Muscle of arm (tissue), 14 donors: ENCODE measurements at places on chromosomes 12 and 14.
A peak's percentile ranks its signal among the peaks of the same experiment; 100 is the strongest.

DNA sequence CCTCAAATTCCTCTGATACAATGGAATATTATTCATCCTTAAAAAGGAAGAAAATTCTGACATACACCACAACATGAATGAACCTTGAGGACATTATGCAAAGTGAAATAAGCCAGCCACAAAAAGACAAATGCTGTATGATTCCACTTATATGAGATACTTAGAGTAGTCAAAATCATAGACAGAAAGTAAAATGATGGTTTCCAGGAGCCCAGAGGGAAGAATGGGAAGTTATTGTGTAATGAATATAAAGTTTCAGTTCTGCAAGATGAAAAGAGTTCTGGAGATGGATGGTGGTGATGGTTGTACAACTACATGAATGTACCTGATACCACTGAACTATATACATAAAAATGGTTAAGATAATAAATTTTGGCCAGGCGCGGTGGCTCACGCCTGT is 18.3 kb downstream of the VWF start:
- DNase-seq: no peak

DNA sequence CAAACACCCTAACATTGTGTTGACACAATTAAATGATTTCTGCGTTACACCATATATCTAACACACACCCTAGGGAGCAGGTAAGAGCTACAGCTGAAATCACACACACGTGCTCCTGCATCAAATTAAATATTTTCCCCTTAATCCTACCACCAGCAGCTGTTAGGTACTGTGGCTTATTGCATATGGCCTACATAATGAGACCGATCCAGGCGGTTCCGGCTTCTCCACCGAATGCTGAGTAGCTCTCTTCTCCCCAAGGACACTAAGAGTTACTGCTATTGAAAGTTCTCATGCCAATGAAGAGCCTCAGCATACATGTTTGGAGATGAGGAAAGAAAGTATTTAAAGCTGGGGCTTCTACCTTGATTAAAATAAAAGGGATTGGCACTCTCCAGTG is 472.2 kb upstream of the STXBP6 start:
- no peak for DNase-seq

- no peak for DNase-seq
Measured at GRCh38 chr12:27851311-27851710, 71.3 kb upstream of the MANSC4 start.

- no peak for DNase-seq
Measured at GRCh38 chr14:28782301-28782700, 15.7 kb downstream of the FOXG1 start.

GRCh38 chr12:18270958-18271460 is 9.7 kb downstream of the PIK3C2G start:
- no peak for DNase-seq

DNA sequence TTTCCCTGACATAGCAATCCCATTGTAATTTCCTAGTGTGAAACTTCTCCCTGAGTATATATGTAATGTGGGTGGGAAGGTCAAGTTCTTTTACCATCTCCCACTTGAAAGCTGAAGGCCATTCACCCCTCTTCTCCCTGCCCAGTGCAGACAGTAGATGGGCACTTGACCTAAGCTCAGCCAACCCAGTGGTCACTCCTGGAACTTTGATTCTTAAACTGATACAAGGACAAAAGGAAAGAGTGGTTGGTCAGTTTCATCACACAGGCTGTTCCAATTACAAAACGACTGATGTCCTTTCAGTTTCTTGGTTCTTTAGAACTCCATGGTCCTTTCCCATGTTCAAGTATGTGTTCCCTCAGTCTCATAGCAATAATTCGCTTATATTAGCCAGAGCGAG is 8.4 kb upstream of the APOLD1 start:
- no peak for DNase-seq

DNA sequence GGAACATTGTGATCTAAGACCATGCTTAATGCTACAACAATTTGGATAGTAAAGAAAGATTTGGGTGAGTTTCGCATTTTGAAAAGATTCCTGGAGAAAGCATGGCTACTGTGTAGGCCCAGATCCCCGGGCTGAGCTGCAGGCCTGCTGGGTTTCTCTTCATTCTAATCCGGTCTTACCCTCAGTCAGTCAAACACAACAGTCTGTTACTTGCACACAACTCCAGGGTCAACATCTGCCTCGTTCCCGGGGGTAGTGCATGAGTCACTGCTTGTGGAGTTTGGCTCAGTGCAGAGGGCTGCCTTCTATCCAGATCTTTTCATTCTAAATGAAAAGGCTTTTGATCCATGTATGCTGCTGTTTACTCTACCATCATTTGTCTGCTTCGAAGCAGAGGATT is 60.4 kb upstream of the SEL1L start:
- DNase-seq: no peak

- peak; percentile 69 for DNase-seq
Measured at GRCh38 chr12:105084251-105085250, at the start of gene ALDH1L2. Gene ALDH1L2 (minus strand): TSS chr12:105084458. CDS start chr12:105084436, 22 bp downstream.

- peak; percentile 39 for DNase-seq
Measured at GRCh38 chr12:104720339-104721038, 237.6 kb downstream of the SLC41A2 start.

DNA sequence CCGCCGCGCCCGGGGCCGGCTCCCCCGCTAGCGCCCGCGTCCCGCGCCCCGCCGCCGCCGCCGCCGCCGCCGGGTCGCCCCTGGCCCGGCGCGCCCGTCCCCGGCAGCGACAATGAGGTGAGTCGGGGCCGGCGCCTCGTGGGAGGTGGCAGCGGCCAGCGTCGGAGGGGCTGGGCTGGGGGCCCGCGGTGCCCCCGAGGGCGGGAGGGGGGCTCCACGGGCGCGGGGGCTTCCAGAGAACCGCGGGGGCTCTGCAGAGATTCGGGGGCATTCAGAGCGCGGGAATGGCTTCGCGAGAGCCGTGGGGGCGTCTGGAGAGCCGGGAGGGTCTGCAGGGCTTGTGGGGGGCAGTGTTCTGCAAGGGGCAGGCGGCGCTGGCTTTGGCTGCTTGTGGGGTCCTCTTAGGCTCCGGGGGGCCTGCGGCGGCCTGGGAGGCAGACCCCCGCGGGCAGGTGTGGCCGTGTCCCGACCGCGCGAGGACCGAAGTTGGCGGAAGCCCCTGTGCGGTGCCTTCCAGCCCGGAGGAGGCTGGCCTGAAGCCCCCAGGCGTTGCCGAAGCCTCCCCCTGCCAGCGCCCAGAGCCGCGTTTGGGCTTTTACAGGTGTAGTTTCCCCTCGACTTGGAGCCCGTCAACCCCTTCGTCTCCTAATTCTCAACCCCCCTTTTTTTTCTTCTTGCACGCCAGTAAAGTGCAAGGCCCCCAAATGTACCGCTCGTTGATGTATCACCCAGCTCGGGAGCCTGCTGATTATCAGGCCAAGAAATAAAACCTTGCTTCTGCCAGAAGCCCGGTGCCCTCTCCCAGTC is 93.1 kb upstream of the EVL start:
- DNase-seq: no peak

DNA sequence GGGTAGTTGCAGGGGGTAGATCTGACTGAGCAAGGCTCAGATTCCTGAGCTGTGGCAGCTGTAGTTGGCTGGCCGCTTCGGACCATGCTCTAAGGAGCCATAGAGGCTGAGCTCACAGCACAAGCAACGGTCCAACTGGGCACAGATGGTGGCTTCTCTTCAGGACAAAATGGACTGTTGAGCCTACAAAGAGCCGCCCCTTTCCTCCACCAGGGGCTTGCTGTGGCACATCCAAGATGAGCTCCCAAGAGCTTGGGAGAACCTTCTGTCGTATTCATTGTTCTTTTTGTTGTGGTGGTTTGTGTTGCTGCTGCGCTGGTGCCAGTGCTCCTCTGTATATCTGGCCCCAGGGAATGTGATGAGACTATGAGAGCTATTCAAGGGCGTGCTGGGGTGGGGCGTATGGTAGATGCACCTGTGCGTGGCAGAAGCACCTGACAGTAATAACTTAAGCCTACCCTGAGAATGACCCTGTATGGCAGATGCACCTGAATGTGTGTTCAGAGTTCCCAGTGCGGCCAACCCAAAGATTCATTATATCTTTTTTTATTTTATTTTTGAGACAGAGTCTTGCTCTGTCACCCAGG is 17.8 kb upstream of the LGALS3 start:
- DNase-seq: no peak

- DNase-seq: no peak
Measured at GRCh38 chr14:23171222-23171975, 12.1 kb downstream of the SLC7A8 start.

DNA sequence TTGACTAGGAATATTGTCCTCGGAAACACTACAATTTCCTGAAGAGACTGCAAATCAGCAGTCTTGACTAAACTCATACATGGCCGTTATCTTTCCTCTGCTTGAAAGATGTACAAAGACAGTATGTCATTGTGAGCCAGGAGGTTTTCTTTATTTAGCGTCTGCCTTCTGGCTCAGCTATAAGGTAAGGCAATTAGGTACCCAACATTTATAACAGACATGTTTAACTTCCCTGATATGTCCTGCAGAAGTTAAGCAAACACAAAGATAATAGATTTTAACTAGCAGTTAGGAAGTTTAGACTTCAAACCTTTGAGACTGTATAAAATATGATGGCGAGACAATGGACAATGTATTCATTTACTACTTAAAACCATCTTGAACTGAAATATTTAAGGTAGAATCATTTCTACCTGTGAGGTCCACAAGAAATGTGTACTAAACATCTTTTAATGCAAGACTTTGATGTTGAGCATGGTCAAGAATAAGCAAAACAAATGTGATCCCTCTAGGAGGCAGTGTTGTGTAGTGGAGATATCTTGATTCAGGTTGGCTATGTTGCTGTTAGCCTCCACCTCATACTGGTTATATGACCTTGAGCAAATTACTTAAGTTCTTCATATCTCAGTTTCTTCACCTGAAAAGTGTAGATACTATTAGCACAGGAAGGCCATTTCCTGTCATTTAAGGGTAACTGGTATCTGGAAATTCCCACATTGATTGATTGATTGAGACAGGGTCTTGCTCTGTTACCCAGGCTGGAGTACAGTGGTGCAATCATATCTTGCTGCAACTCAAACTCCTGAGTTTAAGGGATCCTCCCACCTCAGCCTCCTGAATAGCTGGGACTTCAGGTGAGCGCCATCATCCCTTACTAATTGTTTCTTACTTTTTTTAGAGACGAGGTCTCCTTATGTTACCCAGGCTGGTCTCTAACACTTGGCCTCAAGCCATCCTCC is 96.3 kb upstream of the EEA1 start:
- DNase-seq: no peak

DNA sequence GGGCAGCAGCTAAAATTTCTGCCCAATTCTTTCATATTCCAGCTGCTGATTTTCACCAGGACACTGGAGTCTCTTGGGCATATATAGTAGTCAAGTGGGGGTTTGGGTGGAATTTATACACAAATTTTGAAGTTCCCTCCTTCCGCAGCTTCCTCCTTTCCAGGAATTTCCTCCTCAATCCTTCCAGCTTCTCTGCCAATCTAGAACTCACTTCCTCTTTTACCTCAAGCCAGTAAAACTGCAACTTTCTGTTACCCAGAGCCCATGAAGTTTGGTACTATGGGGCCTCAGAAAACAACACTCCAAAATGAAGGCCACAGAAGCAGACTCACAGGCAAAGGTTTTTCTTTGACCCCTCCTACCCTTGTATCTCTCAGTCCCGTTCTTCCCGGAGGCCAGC is 51.7 kb upstream of the G2E3 start:
- DNase-seq: no peak

DNA sequence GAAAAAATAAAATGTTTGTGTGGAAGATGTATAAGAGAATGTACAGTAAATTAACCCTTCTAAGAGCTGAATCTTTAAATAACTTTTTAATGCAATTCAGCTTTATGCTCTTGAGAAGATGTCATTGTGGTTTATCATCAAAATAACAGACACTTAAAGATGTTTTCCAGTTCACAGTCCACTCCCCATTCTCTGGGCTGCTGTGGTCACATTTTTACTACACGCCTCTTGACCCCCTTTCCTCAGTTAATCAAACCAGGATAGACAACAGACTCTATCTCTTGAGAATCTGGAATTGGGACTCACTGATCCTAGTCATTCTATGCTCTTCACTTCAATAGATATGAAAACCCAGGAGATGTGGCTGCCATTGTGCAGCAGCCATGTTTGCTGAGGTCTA is 24.7 kb upstream of the OR6J1 start:
- no peak for DNase-seq

DNA sequence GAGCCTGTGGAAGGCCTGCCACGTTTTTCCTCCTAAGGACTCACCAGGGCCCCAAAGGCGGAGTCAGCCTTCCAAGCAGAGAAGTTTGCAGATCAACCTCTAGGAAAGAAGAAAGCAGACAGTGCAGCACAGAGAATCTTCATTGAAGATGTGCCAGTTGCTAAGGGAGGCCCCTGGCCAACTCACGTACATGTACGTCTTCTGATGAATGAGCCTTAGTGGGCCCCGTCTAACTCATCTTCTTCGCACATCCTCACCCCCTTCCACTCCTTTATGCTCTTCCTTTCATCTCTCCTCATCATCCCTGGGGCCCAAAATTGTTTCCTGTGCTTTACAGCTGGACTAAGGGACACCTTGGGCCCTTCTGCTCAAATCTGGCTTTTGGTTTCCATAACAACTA is 703.0 kb upstream of the TBX3 start:
- DNase-seq: peak; percentile 28

- no peak for DNase-seq
Measured at GRCh38 chr12:100643246-100643645, 69.8 kb downstream of the GAS2L3 start.

GRCh38 chr14:54554401-54554800 is 12.5 kb upstream of the SAMD4A start:
- no peak for DNase-seq

- DNase-seq: no peak
Measured at GRCh38 chr12:105856048-105856405, 282.7 kb downstream of the NUAK1 start.

DNA sequence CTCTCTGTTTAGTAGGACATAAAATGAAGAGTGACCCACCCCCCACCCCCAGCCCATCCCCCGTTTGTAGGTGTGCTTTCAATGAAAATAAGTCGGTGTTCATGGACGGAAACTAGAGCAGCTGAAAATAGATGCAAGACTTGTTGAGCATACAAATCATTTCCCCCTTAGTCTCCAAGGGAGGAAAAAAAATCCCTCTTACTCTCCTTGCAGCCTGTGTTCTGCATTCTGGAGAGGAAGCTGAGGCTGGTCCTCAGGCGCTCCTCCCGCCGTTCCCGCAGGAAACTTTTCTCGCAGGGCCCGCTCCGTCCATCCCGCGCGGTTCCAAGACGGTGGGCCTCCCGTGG is 259.0 kb upstream of the E2F7 start:
- no peak for DNase-seq

- no peak for DNase-seq
Measured at GRCh38 chr14:68828698-68829097, 35.8 kb upstream of the ZFP36L1 start.

DNA sequence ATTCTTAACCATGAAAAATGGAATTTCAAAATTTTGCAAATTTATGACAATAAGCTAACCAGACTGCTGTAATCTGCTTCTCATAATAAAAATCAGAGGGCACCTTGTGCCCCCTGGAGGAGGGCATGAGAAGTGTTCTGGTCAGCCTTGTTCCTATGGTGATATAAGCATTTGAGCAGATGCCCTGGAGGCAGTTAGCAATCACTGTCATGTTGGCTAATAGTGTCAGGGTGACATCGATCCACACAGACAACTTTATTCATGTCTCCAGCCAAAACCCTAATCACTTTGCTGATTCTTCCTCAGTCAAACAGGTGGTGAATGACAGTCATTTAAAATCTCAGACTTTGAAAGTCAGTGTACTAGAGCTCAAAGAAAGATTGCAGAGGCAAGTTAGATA is 943.0 kb downstream of the GALC start:
- no peak for DNase-seq
